ENCODE measurements at places on chromosomes 6 and 20.
A peak's percentile ranks its signal among the peaks of the same experiment; 100 is the strongest.

DNA sequence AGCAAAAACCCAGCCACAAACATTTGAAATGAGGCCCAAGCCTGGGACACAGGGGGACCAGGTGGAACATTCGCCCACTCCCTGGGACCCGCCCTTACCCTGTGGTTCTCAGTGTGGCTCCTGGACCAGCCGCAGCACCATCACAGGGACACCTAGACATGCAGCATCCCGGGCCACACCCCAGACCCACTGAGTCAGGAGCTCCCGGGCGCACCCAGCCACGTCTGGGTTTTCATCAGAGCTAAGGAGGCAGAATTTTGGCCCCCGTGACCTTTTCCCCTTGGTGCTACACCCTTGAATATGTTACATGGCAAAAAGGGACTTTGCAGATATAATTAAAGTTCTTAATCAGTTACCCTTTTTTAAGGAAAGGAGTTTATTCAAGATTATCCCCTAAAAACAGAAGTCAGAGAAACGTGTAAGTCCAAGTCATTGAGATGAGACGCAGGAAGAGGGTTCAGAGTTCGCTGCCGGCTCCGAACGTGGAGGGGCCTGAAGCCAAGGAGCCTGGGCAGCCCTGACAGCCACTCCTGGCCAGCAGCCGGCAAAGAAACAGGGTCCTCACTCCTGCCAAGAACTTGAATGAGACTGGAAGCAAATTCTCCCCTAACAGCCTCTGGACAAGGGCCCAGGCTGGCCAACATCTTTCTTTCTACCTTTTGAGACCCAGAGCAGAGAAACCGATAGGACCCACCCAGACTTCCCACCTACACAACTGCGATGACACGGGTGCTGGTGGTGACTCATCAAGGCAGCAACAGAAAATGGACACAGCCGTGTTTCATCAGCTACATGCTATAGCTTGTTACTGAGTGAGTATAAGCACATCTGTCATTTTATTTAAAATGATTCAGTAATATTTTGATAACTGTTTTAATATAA lies 25.3 kb downstream of the BFSP1 start:
- peak; percentile 86 for DNase-seq

DNA sequence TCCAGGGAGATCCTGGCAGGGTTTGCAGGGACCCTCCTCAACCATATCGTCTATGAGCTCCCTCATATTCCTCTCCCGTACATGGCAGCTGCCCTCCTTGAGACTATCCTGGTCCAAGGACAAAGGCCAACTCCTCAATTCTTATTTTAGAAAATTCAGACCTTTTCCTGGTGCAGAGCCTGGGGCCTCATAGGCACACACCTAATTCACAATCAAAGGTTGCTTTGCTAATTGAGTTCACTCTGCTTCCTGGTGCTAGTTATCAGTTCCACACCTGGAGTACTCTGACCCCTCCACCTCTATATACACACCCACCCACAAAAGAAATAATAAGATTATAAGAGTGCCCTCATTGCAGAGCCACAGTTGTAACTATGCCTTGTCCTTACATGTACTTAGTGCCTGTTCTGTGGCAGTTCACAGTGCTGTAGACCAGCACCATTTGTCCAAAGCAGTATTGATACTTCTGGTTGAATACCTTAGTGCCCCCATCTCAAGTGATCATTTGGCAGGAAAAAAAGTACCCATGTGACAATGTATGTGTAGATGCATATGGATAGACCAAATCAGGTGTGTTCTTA lies 38.7 kb downstream of the GSS start:
- no peak for DNase-seq

- no peak for DNase-seq
These were observed 103.6 kb downstream of the PDE7B start for GRCh38 chr6:135955099-135955498.

GRCh38 chr6:127404594-127405178 lies 54.5 kb downstream of the KIAA0408 start:
- DNase-seq = no peak

- DNase-seq = no peak
These were observed 79.1 kb downstream of the RIMS1 start for GRCh38 chr6:71965404-71965803.

- no peak for DNase-seq
These were observed 7.8 kb downstream of the QRSL1 start for GRCh38 chr6:106637051-106637716.

- DNase-seq = no peak
These were observed 351.0 kb downstream of the BCKDHB start for GRCh38 chr6:80457439-80457933.

- no peak for DNase-seq
These were observed 203.5 kb upstream of the CITED2 start for GRCh38 chr6:139577763-139578604.

- DNase-seq = no peak
These were observed 114.9 kb downstream of the MAP3K5 start for GRCh38 chr6:136677344-136677743.

Data from activated effector memory CD4-positive, alpha-beta T cell treated with anti-CD3 and anti-CD28 coated beads, Interleukin-2, amount 50 U/mL, for 16 hours (primary cell).